ENCODE measurements at places on chromosomes 7 and 10.

DNA sequence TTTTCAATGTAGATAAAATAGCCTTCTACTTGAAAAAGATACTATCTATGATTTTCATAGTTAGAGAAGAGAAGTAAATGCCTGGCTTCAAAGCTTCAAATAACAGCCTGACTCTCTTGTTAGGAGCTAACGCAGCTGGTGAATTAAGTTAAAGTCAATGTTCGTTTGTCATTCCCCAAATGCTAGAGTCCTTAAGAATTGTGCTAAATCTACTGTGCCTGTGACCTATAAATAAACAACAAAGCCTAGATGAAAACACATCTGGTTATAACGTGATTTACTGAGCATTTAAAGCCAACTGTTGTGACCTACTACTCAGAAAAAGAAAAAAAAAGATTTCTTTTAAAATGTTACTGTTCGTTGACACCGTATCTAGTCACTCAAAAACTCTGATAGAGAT is 134.7 kb downstream of the POLR1F start:
- ATAC-seq, result no peak

- ATAC-seq, result no peak
Observed at GRCh38 chr10:84521013-84521412, 192.6 kb downstream of the CCSER2 start.

DNA sequence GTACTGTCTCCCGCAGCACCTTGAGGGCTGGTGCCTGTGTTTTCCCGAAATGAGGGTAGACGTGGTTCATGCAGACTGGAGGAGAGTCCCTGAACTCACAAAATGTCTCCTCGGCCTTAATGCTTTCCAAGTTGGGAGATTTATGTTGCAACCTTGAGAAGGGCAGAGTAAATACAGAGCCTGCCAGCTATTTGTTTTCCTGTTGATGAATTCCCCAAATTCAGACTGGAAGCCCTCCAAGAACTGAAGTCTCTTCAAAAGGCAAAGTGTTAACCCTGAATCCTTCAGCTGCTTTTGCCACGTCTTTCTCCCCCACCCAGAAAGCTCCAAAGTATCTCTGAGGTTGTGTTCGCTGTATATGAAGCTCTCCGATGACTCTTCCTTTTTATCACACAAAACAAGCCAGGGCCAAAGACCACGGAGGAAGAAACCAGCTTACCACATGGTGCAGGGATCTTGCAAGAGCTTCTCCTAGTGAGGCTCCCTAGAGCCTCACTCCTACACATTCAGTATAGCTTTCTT is 254.7 kb upstream of the NFE2L3 start:
- no peak for ATAC-seq

GRCh38 chr7:155570171-155570958 is 24.0 kb upstream of the CNPY1 start:
- peak; percentile 2 for ATAC-seq

- ATAC-seq, result no peak
Observed at GRCh38 chr10:55653531-55653930, 707.5 kb downstream of the ZWINT start.

DNA sequence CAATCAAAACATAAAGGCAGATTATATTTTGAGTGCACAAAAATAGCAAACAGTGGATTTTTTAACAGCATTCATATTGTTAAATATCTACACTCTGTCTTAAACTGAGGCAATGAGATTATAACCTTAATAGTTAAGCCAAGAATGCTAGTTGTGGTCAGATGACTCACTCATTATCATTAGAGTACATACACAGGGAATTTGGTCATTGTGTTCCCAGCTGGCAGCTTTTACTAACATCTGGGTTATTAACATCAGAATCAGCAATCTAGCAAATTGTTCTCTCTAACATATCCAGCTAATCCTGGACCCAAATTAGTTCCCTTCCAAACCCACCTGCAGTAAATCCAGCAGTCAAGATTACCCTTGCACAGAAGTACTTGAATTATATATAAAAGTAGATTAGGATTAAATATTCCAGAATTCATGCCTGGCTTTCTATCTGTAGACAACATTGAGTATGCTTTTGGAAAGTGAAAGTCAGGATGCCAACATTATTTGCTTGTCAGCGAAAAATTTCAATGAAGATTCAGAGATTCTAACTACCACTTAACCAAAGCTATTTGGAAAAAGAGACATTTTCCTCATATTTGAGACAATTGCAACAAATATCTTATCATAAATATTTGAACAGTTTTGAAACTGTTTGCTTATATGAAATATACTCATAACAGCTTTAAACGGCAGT is 1035.6 kb upstream of the PHF14 start:
- ATAC-seq, result no peak

- no peak for ATAC-seq
Observed at GRCh38 chr7:21996641-21997040, 50.9 kb upstream of the CDCA7L start.

- peak; percentile 13 for ATAC-seq
Observed at GRCh38 chr10:44974082-44974627, 4.5 kb downstream of the DEPP1 start.

DNA sequence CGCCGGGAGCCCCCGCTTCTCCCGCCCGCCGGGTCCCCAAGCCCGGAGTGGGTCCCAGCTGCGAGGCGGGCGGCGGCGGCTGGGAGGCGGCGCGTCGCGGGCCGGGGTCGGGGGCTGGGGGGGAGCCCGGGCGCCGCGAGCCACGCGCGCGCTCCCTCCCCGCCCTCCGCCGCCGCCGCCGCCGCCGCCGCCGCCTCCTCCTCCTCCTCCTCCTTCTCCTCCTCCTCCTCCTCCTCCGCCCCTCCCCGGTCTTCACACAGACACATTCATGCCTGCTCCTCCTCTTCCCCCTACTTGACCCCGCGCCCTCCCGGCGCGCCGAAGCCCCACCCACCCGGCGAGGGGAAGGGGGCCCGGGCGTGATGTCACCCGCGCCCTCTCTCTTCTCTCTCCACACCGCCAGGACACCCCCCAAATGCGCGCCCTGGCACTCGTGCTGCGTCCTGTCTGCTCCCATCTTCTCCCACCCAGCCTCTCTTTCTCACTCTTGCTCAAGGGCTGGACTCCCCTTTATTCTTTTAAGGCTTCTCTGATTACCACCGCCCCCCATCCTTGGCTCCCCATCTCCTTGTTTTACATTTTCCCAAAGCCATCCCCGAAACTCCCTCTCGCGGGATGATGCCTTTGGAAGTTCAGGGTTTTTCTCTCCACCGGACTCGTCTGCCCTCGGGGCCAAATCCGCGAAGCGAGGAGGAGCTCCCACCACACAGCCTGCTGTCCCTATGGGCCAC is 967 bp upstream of the GLI3 start:
- ATAC-seq, result no peak

DNA sequence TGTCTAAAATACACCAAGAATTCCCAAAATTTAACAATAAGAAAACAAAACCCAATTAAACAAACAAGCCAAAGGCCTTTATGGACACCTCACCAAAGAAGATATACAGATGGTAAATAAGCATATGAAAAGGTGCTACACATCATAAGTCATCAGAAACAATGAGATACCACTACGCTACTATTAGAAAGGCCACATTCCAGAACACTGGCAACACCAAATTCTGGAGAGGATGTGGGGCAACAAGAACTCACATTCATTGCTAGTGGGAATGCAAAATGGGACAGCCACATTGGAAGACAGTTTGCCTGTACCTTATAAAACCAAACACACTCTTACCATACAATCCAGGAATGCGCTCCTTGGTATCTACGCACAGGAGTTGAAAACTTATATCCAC is 291.4 kb downstream of the TNS3 start:
- ATAC-seq, result no peak

DNA sequence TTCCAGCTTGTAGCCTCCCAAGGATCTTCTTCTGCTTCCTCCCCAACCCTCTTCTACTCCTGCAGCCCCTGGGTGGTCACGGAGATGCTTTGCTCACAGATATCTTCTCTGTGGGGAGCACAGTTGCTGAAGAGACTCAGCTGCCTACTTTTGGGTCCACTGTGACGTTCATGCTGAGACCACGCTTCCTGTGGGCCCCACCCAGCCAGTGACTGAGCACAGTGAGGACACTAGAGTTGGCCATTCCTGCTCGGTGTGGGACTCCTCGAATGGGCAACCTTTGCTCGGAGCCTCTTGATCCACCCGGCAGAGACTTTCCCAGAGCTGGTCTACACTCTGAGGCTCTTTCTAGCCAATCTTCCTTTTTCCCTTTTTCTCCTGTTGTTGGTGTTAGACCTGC is 73.9 kb downstream of the ADRA2A start:
- peak; percentile 29 for ATAC-seq

- ATAC-seq, result no peak
Observed at GRCh38 chr7:19327018-19327417, 181.8 kb upstream of the FERD3L start.

DNA sequence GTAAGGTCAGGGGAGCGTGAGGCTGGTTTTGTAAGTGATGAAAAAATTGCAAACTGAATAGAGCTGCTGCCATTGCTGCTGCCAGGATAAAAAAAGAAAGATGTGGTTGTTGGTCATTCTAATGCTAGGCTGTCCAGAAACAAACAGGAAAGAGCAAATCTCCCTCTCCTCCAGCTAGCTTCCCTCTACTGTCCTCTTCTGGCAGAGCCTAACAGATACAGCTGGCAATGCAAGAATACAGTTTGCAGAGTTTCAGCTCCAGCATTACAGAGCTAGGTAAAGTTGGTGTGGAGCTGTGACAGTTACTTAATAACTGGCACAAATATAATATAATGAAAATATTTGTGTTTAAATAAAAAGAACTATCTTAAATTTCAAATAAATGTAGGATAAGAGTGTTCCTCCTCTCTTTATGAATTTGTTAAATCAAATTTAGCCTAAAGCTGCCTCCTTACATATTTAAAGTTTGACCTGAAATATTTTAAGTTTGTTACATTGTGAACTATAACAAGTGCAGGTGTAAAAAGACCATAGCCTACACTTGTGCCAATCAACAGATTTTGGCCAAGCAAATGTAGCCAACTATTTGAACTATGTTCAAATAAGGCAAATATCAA is 407.7 kb downstream of the SH2D4B start:
- no peak for ATAC-seq

GRCh38 chr7:80945976-80946375 is 27.1 kb upstream of the SEMA3C start:
- ATAC-seq, result no peak

DNA sequence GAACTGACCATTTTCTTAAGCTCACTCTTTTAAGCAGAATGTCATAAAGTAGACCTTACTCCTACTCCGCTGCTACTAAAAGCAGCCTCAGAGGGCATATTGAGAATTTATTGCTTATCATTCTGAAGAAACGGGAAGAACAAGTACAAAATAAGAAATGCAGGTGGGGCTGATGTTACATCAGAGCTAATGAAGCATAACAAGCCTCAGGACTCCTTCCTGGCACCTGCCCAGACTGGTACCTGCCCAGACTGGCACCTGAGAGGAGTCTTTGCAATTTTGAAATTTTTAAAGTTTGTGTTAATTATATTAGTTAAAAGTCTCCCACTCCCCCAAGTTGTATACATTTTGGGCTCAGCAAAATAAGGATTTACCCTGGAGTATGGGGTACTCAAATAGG is 162.4 kb downstream of the SEMA3E start:
- no peak for ATAC-seq

DNA sequence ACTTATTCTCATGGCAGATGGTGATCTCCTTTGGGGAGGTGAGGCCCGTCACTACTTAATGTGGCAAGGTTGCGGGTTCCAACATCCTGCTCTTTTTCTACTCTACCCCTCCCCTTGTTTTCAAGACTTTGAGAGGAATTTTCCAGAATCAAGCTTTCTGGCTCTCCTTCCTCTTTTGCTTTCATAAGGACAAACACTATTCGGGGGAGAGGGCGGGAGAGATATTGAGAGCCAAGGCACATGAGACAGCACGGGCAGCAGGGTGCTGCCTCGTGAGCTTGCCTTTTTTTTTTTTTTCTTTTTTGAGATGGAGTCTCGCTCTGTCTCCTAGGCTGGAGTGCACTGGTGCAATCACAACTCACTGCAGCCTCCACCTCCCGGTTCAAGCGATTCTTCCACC is 6.9 kb upstream of the PFKFB3 start:
- no peak for ATAC-seq

DNA sequence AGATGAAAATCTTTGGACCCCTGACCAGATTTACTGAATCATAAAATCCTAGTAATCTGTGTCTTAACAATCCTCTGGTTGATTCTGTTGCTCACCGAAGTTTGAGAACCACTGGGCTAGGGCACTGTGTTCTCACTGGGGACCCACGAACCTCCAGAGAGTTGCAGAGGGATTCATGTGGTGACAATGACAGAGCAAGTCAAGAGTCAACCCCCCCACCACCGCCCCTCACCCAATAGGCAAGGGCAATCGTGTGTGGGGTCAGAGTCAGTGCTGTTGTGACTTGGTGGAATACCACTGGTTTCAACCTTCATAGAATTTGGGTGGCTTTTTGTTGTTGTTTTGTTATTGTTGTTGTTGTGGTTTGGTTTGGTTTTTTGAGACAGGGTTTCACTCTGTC is 23.5 kb upstream of the NRP1 start:
- no peak for ATAC-seq

All from stimulated activated memory B cell treated with anti-CD40 and anti-IgM and Interleukin-4, amounts not matched to agents 10 μg/mL and 1 μg/mL and 100 μg/mL, for 72 hours (primary cell).